Thyroid gland (tissue), 4 donors: ENCODE measurements at places on chromosomes 12 and 14.

- no peak overlapping the region for H3K4me3 ChIP-seq
- H3K36me3 ChIP-seq: no peaks in the 10 kb centered on the region
- no peaks in the 10 kb centered on the region for H3K4me1 ChIP-seq
- no peaks in the 10 kb centered on the region for H3K27me3 ChIP-seq
- no peak for DNase-seq
Measured at GRCh38 chr14:61663312-61663979, 31.9 kb upstream of the HIF1A start.

DNA sequence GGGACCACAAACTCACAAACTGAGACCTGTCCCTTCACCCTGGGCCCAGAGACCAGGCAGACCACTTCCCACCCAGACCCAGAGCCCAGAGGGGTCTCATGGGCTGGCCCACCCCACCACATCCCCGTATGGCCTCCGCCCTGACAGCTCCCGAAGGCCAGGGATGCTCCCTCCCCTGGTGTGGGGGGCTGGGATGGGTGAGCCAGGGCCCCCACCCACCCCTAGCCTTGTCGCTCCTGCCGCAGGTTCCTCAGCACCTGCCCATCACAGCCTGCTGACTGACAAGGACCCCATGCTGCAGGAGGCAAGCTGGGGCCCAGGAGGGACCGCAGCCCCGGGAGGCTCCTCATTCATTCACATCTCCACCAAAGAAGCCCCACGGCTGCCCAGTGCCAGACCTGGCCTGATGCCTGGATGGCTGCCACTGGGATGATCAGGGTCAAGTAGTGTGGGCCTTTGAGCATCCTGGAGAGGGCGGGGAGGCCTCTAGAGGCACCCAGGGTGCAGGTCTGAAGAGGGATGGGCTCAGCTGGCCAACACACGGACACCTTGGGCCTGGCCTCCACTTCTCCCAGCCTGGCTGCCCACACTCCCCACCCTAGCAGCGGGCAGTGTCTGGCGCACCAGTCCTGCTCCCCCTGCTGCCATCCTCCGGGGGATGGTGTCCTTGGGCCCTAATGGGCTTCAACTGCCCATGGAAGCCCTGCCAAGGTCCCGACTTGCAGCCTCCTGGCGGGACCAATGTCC is 24.7 kb upstream of the GPR132 start:
- H3K27ac ChIP-seq: peak overlapping the region; percentile 97
- no peaks in the 10 kb centered on the region for H3K27me3 ChIP-seq
- H3K4me3 ChIP-seq: no peak overlapping the region
- peaks cover 40% of the 10 kb centered on the region for H3K4me1 ChIP-seq
- DNase-seq: no peak

DNA sequence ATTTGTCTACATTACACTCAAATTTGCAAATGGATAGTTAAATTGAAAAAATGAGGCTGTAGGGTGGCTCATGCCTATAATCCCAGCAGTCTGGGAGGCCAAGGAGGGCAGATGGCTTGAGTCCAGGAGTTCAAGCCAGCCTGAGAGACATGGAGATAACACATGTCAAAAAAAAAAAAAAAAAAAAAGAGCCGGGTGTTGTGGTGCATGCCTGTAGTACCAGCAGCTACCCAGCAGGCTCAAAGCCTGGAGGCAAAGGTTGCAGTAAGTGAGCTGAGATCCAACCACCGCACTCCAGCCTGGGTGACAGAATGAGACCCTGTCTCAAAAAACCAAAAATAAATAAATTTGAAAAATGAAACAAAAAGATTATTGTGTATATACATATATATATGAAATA is 119.9 kb upstream of the MGAT4C start:
- H3K27me3 ChIP-seq: no peaks in the 10 kb centered on the region
- DNase-seq: no peak
- H3K4me1 ChIP-seq: no peaks in the 10 kb centered on the region

- no peaks in the 10 kb centered on the region for H3K4me1 ChIP-seq
- H3K36me3 ChIP-seq: no peaks in the 10 kb centered on the region
- no peaks in the 10 kb centered on the region for H3K27me3 ChIP-seq
- no peak overlapping the region for H3K4me3 ChIP-seq
Measured at GRCh38 chr14:101601606-101602465, 40.5 kb downstream of the DIO3 start.

- no peaks in the 10 kb centered on the region for H3K27me3 ChIP-seq
- H3K36me3 ChIP-seq: no peaks in the 10 kb centered on the region
- DNase-seq: peak; percentile 47
Measured at GRCh38 chr12:79690142-79690637, 574 bp downstream of the PAWR start.

DNA sequence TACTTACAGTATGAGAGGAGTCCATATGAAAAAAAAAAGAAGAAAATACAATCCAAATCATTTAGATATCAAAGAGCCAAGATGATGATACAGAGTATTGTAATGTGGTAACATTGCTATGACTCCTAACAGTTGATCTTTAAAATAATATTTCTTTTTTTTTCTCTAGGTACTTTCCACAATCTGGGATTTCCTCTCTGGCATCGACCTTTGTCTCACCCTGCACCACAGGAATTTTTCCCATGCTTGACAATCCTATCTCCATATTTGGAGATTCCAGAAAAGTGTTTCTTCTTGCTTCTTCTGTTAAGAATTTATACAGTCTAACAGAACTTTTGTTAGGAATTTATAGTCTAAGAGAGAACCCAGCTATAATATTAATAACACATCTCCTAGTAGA is 184.4 kb downstream of the ITPR2 start:
- no peaks in the 10 kb centered on the region for H3K4me1 ChIP-seq
- H3K4me3 ChIP-seq: no peak overlapping the region
- DNase-seq: no peak
- H3K27me3 ChIP-seq: no peaks in the 10 kb centered on the region
- no peak overlapping the region for H3K27ac ChIP-seq
- H3K36me3 ChIP-seq: no peaks in the 10 kb centered on the region

DNA sequence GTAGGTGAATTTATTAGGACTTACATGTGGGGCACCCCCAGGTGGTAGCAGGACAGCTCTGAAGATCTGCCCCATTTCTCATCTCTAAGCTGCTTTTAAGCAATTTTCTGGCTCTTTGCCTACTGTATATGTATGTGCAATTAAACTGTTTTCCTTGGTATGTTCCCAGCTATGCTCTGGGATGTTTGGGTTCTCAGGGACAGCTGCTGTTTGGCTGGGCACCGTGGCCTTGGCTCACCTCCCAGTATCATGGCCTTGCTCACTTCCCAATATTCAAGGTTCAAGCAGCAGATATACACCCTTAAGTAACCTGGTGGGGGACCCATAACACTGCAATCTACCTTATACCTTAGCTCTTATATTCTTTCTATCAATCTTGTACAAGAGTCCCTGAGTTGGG is 53.7 kb upstream of the KITLG start:
- H3K36me3 ChIP-seq: no peaks in the 10 kb centered on the region
- H3K4me1 ChIP-seq: no peaks in the 10 kb centered on the region
- DNase-seq: no peak
- H3K27ac ChIP-seq: no peak overlapping the region
- H3K4me3 ChIP-seq: no peak overlapping the region

DNA sequence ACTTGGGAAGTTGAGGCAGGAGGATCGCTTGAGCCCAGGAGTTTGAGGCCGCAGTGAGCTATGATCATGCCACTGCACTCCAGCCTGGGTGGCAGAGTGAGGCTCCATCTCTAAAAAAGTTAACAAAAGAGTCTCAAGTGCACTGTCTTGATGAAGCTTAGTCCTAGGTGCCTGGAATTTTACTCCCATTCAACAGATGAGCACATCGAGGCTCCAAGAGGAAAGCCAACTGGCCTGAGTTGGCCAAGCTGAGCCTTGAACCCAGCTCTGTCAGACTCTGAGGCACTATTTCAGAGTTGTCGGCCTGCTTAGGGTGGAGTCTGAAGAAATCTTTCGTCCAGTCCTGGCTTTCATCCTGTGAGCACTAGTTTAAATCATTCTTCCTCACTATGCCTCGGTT is 98.1 kb upstream of the MAP1LC3B2 start:
- no peak for DNase-seq
- no peaks in the 10 kb centered on the region for H3K36me3 ChIP-seq
- no peak overlapping the region for H3K27ac ChIP-seq

DNA sequence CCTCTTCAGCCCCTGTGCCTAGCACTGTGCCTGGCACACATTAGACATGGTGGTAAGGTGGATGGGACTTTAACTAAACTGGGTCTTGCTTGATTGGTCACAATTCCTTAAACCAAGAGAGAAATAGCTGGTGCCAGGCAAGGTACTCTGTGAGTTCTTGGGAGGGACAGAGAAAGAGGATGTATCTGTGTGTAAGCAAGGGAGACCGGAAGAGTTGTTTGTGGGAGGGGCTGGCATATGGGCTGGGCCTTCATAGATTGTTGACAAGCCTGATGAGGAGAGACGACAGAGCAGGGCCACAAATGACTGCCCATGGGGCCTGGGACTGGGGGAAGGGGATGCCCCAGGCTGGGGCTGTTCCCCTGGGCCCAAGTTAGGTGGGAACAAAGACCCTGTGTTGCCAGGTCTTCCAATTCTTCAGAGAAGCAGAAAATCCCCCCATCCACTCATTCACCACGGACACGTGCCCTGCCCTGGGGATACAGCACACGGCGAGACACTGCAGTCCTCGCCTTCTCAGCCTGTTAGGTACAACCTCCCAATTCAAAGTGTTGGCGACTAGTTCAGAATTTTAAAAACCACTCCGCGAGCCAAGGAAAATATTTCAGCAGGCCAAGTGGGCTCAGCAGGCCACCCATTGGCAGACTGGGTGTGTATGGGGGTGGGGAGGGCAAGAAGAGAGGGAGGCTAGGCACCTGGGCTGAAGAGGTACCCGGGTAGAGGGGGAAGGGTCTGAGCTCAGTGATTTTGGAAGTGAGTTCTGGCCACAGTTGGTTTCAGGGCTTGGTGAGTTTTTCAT is 11.4 kb upstream of the CYP46A1 start:
- no peaks in the 10 kb centered on the region for H3K36me3 ChIP-seq
- DNase-seq: no peak
- no peak overlapping the region for H3K4me3 ChIP-seq
- peaks cover 3% of the 10 kb centered on the region for H3K27me3 ChIP-seq
- H3K27ac ChIP-seq: no peak overlapping the region
- H3K4me1 ChIP-seq: peaks cover 2% of the 10 kb centered on the region

DNA sequence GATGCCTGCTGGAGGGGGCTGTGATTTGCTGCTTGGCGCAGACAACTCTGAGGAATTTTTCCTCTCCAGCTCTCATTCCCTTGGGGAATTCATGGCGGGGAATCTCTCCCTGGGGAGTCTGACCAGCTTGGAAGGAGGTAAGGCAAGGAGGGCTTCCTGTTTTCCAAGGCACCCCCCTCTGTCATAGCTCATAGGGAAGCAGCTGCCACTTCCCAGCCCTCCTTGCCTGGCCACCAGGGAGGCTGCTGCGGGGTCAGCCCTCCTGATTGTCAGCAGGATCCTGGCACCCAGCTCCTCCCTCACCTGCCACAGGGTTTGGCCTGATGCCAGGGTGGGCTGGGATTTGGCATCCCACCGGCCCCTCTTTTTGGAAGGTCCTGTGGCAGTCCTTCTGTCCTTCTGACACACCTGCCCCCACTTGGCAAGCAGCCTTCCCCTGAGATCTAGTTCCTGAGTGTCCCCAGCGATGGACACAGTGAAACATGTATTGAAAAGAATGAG is 74.9 kb downstream of the TSPAN9 start:
- DNase-seq: peak; percentile 24
- H3K36me3 ChIP-seq: no peaks in the 10 kb centered on the region
- peaks cover 9% of the 10 kb centered on the region for H3K4me1 ChIP-seq
- no peak overlapping the region for H3K4me3 ChIP-seq

GRCh38 chr12:108630481-108631207 is 3.0 kb downstream of the SELPLG start:
- peaks cover 26% of the 10 kb centered on the region for H3K4me1 ChIP-seq
- H3K27me3 ChIP-seq: no peaks in the 10 kb centered on the region
- DNase-seq: no peak
- no peak overlapping the region for H3K4me3 ChIP-seq
- H3K36me3 ChIP-seq: no peaks in the 10 kb centered on the region

DNA sequence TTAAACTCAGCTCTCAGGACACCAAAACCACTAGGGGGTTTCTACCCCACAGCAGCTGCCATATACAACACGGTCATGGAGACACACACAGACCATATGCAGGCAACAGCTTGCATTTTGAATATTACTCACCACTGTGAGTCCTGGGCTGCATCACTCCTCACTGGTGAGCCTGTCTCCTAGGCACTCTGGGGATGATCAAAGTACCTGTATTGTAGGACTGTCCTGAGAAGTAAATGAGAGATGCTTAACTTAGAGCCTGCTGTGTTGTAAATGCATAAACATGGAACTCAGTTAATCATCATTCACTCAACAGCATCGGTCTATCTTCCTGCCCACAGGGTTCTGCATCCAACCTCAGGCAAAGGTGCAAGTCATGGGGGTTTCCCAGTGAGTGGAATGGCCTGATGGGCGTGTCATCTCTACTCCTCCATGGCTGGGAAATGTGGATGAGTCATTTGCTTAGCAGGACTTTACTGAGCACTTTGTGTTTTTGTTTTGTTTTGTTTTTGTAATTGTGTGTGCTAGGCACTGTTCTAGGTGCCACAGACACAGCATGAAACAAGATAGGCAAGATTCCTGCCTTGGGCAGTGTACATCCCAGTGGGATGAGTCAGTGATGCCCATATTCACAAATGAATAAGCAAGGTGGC is 1141.2 kb upstream of the TMEM132C start:
- no peaks in the 10 kb centered on the region for H3K27me3 ChIP-seq
- DNase-seq: no peak
- H3K4me3 ChIP-seq: no peak overlapping the region
- no peaks in the 10 kb centered on the region for H3K36me3 ChIP-seq

- no peak for DNase-seq
- no peak overlapping the region for H3K4me3 ChIP-seq
- no peak overlapping the region for H3K27ac ChIP-seq
- peaks cover 31% of the 10 kb centered on the region for H3K4me1 ChIP-seq
- H3K36me3 ChIP-seq: no peaks in the 10 kb centered on the region
Measured at GRCh38 chr14:104576970-104577332, 2.6 kb upstream of the C14orf180 start.

DNA sequence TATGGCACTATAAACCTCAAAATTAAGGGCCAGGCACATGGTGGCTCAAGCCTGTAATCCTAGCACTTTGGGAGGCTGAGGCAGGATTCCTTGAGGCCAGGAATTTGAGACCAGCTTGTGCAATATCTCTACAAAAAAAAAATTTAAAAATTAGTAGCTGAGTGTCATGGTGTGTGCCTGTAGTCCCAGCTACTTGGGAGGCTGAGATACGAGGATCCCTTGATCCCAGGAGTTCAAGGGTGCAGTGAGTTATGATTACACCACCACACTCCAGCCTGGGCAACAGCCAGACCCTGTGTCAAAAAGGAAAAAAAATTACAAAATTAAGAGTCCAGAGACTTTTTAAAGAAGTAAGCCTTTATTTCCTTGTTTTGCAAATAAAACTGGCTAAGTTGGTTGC is 1.8 kb upstream of the GCN1 start:
- H3K27me3 ChIP-seq: no peaks in the 10 kb centered on the region
- DNase-seq: no peak
- peaks cover 34% of the 10 kb centered on the region for H3K36me3 ChIP-seq
- no peak overlapping the region for H3K4me3 ChIP-seq

- H3K36me3 ChIP-seq: peaks cover 7% of the 10 kb centered on the region
- DNase-seq: no peak
- H3K4me1 ChIP-seq: no peaks in the 10 kb centered on the region
- H3K27me3 ChIP-seq: no peaks in the 10 kb centered on the region
Measured at GRCh38 chr14:56630707-56631106, 51.1 kb downstream of the TMEM260 start.

GRCh38 chr14:38618514-38618913 is 362.6 kb upstream of the CLEC14A start:
- H3K36me3 ChIP-seq: no peaks in the 10 kb centered on the region
- no peak for DNase-seq
- H3K27me3 ChIP-seq: no peaks in the 10 kb centered on the region
- no peaks in the 10 kb centered on the region for H3K4me1 ChIP-seq

- H3K4me1 ChIP-seq: peaks cover 3% of the 10 kb centered on the region
- no peak for DNase-seq
- H3K4me3 ChIP-seq: no peak overlapping the region
- no peaks in the 10 kb centered on the region for H3K36me3 ChIP-seq
Measured at GRCh38 chr14:64772397-64772950, 68.2 kb downstream of the PLEKHG3 start.
